Placental pericyte (primary cell): ENCODE measurements at places on chromosomes 3 and 15. TPM values are rescaled to one million over a fixed set of nuclear protein-coding genes. Genes with fewer than 3 reads are reported as not detected.

The SPSB4 gene
- not detected in 2 replicates for total RNA-seq

The PARP16 gene
- 3.0 and 5.0 TPM in 2 replicates for total RNA-seq

The DUSP7 gene
- total RNA-seq, result 13.8 and 37.5 TPM in 2 replicates

The CASR gene
- total RNA-seq, result not detected in 2 replicates

The NLGN1 gene
- total RNA-seq, result 0.44 and 6.7 TPM in 2 replicates

The GCHFR gene
- total RNA-seq, result 1.0 and 3.3 TPM in 2 replicates

The MESP2 gene
- total RNA-seq, result 0.29 TPM in 1 of 2 replicates, not detected in the other

The SNX22 gene
- under 0.01 and 0.14 TPM in 2 replicates for total RNA-seq

The TRPM1 gene
- not detected in 2 replicates for total RNA-seq

The GABRR3 gene
- not detected in 2 replicates for total RNA-seq

The ROPN1 gene
- total RNA-seq, result not detected in 2 replicates

The HOMER2 gene
- total RNA-seq, result 1.3 and 2.0 TPM in 2 replicates

The IQCH gene
- total RNA-seq, result 1.5 and 1.9 TPM in 2 replicates

The FMN1 gene
- 0.22 and 3.0 TPM in 2 replicates for total RNA-seq

The RPL14 gene
- total RNA-seq, result 177 and 334 TPM in 2 replicates

The SLC6A20 gene
- total RNA-seq, result 0.14 TPM in 1 of 2 replicates, not detected in the other

The ALDH1L1 gene
- total RNA-seq, result 0.44 and 1.3 TPM in 2 replicates

The C15orf62 gene
- not detected in 2 replicates for total RNA-seq

The ZNF385D gene
- 0.43 TPM in 1 of 2 replicates, not detected in the other for total RNA-seq

The LDHAL6B gene
- total RNA-seq, result not detected in 2 replicates

The LYZL4 gene
- total RNA-seq, result not detected in 2 replicates

The ARL14 gene
- 0.14 TPM in 1 of 2 replicates, not detected in the other for total RNA-seq
